ENCODE measurements at places on chromosomes 6 and 20.

GRCh38 chr20:11156922-11157321 is 483.1 kb upstream of the JAG1 start:
- no peak for DNase-seq

- DNase-seq = no peak
Measured at GRCh38 chr6:145491126-145491525, 244.2 kb downstream of the EPM2A start.

DNA sequence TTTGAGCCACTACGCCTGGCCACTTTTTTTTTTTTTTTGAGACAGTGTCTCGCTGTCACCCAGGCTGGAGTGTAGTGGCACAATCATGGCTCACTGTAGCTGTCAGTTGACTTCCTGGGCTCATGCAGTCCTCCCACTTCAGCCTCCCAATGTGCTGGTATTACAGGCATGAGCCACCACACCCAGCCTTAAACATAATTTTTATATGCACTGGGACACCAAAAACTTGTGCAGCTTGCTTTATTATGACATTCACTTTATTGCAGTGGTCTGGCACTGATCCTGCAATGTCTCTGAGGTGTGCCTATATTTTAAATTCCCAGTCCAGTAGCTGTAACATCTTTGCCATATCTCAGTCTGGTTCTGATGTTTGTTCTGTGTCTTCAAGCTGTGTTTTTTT is 34.7 kb downstream of the KAT14 start:
- no peak for DNase-seq

- no peak for DNase-seq
Measured at GRCh38 chr20:6768228-6769140, 998 bp downstream of the BMP2 start.

DNA sequence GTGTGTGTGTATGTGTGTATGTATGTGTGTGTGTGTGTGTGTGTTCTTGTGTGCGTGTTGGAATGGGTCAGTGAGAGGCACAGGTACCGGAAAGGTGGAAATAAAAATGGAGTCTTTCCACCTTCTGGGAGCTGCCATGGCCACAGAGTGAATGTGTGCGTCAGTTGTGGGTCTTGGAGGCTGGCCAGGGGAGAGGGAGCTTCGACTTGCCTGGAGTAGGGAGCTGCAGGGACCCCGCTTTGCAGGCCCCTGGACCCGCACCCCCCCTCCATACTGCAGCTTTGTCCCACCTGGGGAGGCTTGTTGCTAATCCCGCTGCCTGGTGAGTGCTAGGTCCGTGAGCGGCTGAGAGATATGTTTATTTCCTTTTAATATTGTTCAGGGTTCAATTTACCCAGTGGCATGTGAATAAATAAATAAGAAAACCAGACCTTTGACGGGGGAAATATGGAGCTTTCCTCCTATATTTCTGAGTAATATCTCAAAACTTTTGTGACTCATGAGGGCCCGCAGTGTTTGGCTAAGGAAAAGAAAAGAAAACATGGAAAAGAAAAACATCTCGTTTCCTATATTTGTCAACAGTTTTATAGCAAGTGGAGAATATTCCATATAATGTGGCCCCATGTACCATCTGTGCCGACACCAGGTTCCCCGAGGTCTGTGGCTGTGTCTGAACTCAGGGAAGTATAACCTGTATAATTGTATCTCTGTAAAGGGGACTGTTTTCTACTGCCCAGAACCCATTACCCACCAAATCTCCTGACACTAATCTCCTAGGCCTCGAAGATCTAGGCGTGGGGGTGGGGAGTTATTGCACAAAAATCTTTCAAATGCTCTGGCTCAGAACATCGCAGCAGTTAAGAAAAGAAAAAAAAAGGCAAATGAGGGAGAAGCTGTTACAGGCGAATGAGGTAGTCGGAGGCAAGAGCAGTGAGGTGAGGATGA is 24.6 kb upstream of the CCDC167 start:
- DNase-seq = no peak

DNA sequence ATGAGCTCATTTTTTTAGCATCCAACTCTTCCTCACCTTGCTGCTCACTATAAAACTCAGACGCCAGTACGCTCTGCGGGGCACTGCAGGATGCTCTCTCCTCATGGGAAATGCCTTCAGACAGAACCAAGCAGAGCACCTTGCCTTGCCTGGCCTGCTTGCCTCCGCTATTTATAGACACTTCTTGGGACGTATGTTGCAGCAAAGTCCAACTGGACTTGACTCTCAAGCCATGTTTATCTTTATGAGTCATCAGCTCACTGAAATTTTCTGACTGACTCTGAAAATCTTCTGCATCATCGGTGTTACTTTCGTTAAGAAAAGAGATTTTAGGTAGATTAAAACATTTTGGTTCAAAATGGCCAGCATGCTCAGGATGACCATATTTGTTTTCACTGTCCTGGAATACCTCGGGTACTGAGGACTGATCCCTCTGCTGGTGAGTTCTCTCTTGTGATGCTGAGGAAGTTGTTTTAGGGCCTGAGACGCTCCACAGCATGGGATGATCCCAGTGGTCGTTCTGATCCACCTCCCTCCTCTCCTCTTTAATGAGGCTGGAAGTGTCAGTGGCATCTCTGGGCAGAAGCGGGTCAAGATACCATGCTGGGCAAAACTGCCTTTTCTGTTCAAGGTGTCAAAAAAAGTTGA is 204.5 kb downstream of the KIF16B start:
- no peak for DNase-seq

DNA sequence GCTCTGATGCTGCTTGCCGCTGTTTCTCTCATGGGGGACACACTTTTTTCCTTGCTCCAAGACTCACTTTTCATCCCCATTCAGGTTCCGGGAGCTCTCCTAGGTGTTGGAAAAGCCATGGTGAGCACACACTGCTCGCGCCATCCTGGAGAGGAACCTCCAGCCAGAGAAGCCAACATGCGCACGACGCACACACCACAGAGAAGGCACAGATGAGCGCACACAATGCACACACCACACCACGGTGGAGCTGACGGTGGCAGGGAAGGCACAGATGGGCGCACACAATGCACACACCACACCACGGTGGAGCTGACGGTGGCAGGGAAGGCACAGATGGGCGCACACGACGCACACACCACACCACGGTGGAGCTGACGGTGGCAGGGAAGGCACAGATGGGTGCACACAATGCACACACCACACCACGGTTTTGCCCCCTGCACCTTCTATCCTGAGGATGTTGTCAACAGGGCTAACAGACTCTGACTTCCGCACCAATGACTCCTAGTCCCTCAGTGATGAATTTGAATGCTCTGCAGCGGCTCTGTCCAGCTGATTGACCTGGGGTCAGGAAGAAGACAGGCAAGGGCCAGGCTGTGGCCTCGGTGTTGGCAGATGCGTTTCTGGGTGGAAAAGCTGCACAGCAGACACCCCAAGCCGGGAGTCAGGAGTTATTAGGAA is 154.7 kb downstream of the ERMARD start:
- DNase-seq = no peak

- no peak for DNase-seq
Measured at GRCh38 chr20:2342243-2342642, 38.5 kb upstream of the TGM6 start.
